ENCODE measurements at places on chromosomes 4 and X.
A peak's percentile ranks its signal among the peaks of the same experiment; 100 is the strongest.

GRCh38 chr4:131348263-131348662 lies 1800.8 kb upstream of the PCDH10 start:
- DNase-seq, result no peak

DNA sequence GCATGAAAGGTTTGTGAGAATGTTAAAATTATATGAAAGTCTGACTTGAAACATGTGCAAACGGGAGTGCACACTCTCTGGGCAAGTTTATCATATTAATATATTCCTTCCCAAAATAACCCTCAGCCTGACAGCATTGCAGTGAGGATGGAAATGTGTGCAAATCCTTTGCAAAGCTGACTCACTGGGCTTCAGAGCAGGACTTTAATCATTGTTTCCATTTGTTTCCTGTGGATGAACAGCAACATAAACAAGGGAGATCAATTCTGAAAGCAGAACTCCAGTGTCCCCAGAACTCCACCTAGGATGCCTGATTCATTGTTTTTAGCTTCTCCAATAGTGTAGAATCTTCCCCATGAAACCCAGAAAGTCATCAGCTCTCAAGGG lies 32.9 kb downstream of the SLC2A9 start:
- DNase-seq, result no peak

- no peak for DNase-seq
Observed at GRCh38 chrX:136867518-136867917, 13.0 kb downstream of the RBMX start.

DNA sequence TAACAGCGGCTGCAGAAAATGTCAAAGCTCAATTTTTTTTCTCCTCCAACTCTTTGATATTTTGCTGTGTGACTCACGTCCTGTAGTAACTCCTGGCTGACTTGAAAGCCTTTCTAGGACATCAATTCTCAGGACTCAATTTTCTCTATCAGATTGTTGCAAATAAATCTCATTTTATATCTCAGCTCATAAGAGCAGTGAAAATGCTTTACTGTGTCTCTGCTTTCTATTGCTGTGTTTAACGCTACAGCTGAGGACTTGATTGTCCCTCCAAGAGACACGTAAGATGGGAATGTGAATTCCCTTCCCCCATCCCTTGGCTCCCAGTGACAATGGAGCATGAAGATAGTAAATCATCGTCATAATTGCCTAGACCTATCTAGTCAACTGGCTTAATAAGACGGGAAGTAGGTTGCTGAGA lies 20.5 kb upstream of the CBR4 start:
- peak; percentile 36 for DNase-seq

DNA sequence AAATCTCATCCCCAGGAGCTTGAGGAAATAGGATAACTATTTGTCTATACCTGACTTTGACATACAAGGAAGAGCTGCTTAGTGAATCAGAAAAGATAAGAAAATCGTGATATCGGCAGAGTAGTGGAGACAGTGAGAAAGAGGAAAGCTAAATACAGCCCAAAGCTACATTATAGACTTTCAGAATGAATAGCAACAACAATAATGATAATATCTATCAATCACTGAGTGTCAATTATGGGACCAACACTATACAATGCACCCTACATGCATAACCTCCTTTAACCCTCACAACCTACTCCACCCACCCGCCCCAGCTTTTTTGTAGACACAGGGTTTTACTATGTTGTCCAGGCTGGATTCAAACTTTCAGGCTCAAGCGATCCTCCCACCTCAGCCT lies 205.1 kb downstream of the PPP3CA start:
- no peak for DNase-seq

DNA sequence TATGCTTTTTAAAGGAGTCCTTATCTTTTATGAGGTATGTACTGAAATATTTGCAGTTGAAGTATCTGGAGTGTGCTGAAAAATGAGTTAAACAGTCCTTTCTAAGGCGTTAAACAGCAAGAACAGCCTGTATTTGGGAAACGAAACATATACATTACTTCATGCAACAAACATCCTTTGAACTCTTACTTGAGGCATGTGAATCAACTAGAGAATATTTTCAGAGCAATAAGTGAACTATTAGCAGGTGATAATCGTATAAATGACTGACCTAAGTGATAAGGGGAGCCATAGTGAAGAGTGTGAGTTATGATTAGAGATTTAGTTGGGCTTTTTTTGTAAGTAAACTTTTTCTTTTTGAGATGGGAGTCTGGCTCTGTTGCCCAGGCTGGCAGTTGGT lies 45.9 kb upstream of the RHOH start:
- no peak for DNase-seq
